ENCODE measurements at places on chromosomes 5 and 9.
A peak's percentile ranks its signal among the peaks of the same experiment; 100 is the strongest.

DNA sequence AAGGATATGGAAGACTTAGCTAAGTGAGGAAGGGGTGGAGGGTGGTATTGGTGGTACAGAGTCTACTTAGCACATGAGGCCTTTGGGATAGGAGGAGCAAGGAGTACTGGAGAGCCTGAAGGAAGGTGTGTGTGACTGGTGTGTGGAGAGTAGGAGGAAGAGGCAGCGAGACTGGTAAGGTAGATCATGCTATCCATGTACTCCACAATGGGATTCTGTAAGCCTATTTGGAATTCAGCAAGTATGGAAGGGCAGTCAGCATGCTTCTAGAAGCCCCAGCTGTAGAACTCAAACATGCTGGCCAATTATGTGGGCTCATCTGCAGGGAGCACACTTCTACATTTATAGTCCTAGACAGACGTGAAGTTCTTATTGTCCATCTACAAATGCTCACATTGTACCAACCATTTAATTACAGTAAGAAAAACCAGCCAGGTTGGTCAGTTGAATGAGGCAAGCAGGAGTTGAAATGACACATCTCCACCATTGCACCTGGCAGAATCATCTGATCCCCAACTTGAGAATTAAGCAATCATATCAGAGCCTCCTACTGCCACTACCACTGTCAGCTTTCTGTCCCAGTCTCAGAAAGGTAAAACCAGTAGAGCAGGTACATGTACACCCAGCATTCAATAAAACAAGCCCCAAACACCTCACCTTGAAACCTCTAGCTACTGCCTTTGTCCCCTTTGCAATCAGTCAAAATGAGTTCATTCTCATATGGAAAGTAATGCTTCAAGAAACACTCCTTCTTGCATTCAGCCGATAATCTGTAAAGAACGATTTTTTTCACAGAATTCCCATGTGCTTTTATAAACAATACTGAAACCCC lies 60.9 kb upstream of the GLRX start:
- no peak for DNase-seq

- DNase-seq: no peak
Measured at GRCh38 chr5:149567226-149567625, 14.1 kb upstream of the ARHGEF37 start.

GRCh38 chr9:99026956-99027298 lies 78.0 kb upstream of the TGFBR1 start:
- DNase-seq: no peak

- DNase-seq: no peak
Measured at GRCh38 chr9:90027296-90027790, 422.5 kb downstream of the GADD45G start.

GRCh38 chr9:6969805-6970204 lies 212.0 kb downstream of the KDM4C start:
- no peak for DNase-seq

- no peak for DNase-seq
Measured at GRCh38 chr5:133238426-133239205, 186.8 kb downstream of the HSPA4 start.

GRCh38 chr9:116550696-116551436 lies 136.2 kb upstream of the TRIM32 start:
- DNase-seq: peak; percentile 66

GRCh38 chr5:111697881-111698757 lies 58.9 kb downstream of the NREP start:
- no peak for DNase-seq

DNA sequence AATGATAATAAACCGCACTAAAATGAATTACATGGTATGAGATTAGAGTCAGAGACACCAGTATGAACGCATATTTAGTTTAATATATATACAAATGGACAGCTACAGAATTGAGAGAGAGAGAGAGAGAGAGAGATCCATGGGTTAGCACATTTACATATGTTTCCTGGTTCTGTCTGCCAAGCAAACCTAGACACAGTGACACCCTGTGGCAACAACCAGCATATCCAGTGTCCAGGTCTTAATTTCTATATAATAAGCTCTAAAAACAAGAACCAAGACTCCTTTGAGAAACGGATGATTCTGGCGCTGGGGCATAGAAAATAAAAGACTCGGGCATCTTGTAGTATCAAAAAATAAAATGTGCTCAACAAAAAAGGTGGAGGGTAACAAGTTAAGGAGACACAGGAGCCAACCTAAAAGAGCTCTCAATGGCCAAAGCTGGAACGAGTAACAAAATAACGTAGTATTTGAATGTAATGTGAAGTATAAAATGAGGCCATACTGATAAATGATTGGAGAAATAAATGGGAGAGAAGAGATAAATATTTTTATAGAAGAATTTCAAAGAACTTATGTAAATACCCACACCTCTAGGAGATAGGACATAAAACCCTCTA lies 84.5 kb downstream of the RFX3 start:
- DNase-seq: peak; percentile 27

- DNase-seq: no peak
Measured at GRCh38 chr5:163342306-163342705, 95.1 kb upstream of the CCNG1 start.

DNA sequence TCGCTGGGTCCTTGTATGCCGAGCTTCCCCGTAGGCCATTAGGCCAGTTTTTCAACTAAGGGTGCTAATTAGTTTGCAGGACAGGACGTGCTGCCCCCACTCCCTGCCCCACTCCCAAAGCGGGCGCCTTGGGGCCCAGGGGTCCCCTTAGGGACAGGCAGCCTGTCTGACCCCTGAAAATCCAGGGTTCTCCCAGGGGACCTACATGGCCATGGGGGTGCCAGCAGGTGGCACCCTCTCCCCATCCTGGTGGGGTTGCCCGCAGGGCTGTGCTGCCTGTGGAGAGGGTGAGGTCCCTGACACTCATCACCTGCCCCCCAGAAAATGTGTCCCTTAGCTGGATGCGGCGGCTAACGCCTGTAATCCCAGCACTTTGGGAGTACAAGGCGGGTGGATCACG lies 8.5 kb upstream of the CCDC187 start:
- peak; percentile 39 for DNase-seq

DNA sequence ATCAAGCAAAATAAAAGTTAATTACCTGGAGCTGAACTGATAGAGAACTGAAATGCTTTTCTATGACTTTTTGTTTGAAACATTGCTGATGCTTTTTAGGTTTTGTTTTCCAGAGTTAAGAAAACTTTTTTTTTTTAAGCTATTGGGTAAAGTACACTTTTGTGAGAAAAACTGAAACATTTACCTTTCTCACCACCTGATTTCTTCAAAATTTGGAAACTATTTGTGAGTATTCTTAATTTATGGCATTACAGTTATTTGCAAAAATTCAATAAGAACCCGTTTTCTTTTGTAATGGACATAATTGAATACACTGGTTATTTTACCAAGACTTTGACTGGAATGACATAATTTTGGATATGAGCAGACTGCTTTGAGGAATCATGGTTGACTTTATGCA lies 6.6 kb downstream of the C9orf153 start:
- DNase-seq: no peak

- DNase-seq: no peak
Measured at GRCh38 chr9:129595311-129595741, 25.6 kb downstream of the C9orf50 start.

- DNase-seq: no peak
Measured at GRCh38 chr5:35850967-35851680, 5.6 kb upstream of the IL7R start.

- DNase-seq: no peak
Measured at GRCh38 chr5:35483780-35484179, 133.9 kb upstream of the SPEF2 start.

GRCh38 chr9:133564451-133565116 lies 30.1 kb downstream of the ADAMTSL2 start:
- no peak for DNase-seq
